ENCODE measurements at places on chromosomes 1 and 21.

DNA sequence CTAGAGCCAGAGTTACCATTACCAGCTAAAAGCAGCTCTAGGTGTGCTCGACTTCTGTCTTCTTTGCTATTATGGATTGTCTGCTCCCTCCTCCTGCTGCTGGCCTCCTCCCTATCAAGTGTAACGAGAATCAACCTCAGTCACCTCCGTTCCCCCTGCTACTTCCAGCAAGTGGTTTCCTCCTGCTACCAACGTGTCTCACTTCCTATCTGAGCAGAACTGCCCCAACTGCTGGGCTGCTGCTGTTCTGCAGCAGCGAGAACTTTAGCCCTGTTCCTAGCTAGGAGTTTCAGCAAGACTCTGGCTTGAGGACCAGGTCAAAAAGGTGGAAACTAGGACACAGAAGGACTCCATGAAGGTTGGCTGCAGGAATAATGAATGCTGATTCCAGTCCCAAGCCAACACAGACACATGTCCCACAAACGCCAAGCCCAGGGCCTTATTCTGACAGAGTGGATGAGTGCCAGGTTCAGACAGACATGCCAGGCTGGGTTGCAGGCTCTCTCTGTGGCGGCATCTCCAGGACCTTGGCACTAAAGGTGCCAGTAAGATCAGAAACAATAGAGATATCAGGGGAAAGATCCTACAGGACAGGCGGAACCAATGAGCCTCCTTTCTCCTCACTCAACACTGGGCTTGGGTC, 46.9 kb downstream of the CD34 start:
- DNase-seq, result no peak

- DNase-seq, result no peak
These were observed 33.5 kb upstream of the ABCD3 start for GRCh38 chr1:94384485-94385265.

- DNase-seq, result no peak
These were observed 319.0 kb downstream of the HHAT start for GRCh38 chr1:210647406-210648333.

DNA sequence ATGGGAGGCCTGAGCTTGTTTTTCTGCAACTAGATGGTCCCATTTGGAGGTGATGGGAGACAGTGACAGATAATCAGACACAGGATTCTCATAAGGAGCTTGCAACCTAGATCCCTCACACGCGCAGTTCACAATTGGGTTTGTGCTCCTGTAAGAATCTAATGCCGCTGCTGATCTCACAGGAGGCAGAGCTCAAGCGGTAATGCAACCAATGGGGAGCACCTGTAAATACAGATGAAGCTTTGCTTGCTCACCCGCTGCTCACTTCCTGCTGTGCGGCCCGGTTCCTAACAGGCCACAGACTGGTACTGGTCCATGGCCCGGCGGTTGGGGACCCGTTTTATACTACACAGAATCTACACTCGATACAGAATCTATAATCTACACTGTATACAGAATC, 52.6 kb upstream of the B3GALNT2 start:
- no peak for DNase-seq

- no peak for DNase-seq
These were observed 14.3 kb downstream of the SAMSN1 start for GRCh38 chr21:14531757-14532316.

DNA sequence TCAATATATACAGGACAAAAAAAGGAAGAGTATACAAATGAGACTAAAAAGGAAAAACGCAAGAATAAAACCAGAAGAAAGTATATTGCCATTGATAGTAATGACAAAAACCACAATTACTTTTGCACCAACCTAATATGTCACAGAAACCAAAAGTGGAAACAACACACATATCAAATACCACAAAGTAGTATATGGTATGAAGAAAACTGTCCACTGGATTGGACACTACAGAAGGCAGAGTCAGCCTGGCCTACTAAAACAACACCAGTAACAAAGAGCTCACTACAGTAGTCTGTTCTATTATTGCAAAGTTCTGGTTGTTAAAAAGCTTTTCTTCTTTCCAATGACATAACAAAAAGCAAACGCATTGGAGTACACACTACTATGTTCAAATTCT, 17.7 kb downstream of the TESK2 start:
- no peak for DNase-seq

GRCh38 chr1:19980314-19980713, 896 bp upstream of the PLA2G2A start:
- DNase-seq, result no peak

DNA sequence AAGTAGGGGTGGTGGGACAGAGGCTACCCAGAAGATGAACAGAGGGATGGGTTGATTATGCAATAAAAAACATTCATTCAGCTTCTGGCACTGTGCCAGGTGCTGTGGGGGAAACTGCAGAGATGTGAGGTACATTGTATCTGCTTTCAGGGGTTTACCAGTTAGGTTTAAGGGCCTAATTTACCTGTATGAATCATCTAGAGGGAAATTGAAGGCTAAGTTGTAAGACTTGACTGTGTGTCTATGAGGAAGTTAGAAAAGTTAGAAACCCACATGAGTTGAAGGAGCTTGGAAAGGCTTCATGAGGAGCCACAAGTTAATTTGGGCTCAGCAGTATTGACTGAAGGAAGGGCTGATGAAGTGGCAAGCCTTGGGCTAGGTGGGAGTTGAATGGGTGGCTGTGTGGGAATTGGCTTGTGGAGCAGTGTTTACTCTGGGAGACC, 36.7 kb upstream of the APOBEC4 start:
- no peak for DNase-seq

- no peak for DNase-seq
These were observed 773 bp downstream of the CHD1L start for GRCh38 chr1:147243228-147243685.

- DNase-seq, result no peak
These were observed 68.8 kb upstream of the RGS1 start for GRCh38 chr1:192506741-192507155.

GRCh38 chr1:27027575-27028250, 15.1 kb upstream of the TENT5B start:
- no peak for DNase-seq

DNA sequence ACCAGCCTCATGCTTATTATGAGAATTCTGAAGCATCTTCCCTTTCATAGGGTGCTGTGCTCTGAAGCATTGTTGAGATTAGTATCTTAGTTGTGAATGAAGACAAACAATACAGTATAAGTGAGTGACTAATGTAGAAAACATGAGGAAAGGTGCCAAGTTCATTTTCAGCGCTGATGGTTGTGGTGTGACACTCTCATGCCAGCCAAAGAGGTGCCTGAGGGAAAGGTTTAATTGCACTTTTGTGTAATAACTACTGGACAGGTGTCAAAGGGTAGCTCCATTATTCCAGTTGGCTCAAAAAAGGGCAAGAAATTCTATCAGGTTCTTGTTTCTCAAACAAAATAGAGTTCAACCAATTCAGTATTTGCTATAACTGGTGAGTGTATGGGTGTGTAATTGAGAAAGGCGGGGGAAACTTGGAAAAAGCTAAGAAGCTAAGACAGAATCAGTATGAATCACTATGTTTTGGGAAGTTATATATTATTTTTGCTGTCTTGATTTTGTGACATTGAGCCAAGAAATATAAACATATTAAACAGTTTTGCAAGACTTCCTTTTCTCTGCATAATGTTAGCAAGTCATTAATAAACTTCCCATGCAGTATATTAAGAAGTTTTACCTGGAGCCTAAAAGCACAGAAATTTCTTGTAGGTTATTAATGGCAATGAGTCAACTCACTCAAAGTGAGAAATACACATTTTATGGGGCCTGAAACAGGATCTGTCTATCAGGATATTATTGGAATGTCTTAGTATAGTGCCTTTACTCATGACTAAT, 31.8 kb downstream of the KCNK2 start:
- DNase-seq, result no peak

- peak; percentile 25 for DNase-seq
These were observed 10.8 kb downstream of the THEM4 start for GRCh38 chr1:151898519-151898991.

- no peak for DNase-seq
These were observed 38.8 kb upstream of the RASAL2 start for GRCh38 chr1:178055093-178055492.

GRCh38 chr21:41059871-41060270, 108.1 kb upstream of the BACE2 start:
- DNase-seq, result no peak

DNA sequence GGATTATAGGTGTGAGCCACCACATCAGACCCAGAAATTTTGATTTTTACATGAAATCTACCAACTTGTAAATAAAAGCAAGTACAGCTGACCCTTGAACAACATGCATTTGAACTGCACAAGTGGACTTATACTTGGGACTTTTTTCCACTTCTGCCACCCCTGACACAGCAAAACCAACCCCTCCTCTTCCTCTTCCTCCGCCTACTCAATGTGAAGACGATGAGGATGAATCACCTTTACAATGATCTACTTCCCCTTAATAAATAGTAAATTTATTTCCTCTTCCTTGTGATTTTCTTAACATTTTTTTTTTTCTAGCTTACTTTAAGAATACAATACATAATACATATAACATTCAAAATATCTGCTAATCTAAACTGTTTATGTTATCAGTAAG, 17.5 kb upstream of the YRDC start:
- no peak for DNase-seq

- no peak for DNase-seq
These were observed 11.0 kb downstream of the NHLH2 start for GRCh38 chr1:115829947-115830346.

- no peak for DNase-seq
These were observed 60.4 kb upstream of the C1orf53 start for GRCh38 chr1:197841883-197842553.

- no peak for DNase-seq
These were observed 3.3 kb downstream of the KPNA6 start for GRCh38 chr1:32111040-32111623.

DNA sequence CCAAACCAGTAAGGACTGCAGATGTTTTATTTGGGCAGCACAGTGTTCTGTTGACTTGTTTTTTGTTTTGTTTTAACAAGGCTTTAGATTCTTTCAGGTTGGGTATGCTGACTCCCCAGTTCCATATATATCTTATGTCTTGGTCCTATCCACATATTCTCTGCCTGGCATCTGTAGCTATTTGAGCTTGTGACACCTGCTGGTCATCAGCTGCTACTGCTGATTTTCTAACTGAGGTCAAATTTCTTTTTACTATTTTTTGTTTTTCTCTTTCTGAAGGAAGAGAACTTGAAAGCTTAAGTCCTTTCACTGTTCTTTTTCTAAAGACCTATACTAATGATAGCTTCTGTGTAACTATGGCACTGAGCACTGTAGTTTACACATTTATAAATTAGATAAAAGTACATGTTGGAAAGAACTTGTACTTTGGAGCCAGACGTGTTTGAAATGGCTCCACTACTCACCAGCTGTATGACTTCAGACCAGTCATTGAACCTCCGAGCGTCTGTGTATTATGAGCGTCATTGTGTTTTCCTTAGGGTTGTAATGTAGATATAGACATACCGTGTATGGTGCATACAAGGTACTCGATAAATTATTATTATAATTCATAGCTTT, 109.4 kb downstream of the NRDC start:
- no peak for DNase-seq

DNA sequence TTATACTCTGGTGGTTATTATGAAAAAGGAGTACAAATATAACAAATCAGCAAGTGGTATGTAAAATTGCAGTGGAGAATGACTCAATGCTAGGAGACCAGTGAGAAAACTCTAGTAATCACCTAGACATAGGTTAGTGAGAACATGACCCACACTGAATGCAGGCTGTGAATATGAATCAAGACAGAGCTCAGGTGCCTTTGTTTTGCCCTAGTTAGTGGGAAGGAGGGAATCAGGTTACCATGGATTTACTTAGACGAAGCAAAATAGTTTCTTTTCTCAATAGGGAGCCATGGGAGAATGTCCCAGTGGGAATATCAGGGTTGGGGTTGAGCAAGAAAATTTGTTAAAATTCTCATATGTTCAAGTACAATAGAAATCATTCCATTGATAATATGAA, 10.6 kb upstream of the GCLM start:
- no peak for DNase-seq

GRCh38 chr21:27021801-27022200, 54.9 kb upstream of the ADAMTS5 start:
- DNase-seq, result no peak

- DNase-seq, result no peak
These were observed 918.2 kb upstream of the ADGRL2 start for GRCh38 chr1:80882553-80882952.

- DNase-seq, result peak; percentile 10
These were observed 36.7 kb downstream of the ZNF695 start for GRCh38 chr1:246971090-246971721.

- no peak for DNase-seq
These were observed 109.0 kb downstream of the VPS13D start for GRCh38 chr1:12338823-12339222.

GRCh38 chr1:32338637-32339145, 2.7 kb upstream of the MARCKSL1 start:
- DNase-seq, result no peak

DNA sequence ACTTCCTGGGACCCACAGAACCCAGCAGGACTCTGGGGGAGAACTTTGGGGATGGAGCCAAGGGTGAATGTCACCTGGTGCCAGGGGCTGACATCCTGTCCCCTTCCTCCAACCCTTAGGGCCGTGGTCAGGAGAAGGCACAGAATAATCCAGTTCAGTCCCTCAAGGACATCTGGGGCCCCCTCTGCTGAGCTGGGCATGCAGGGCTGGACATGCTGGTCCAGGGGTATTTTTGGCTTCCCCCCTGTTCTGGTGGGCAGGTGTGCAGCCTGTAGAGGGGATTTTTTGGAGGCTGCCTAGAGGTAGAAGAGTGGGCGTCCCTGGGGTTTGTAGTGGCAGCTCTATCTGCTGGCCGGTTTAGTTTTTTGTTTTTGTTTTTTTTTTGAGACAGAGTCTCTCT, 3.4 kb upstream of the CROCC start:
- no peak for DNase-seq

DNA sequence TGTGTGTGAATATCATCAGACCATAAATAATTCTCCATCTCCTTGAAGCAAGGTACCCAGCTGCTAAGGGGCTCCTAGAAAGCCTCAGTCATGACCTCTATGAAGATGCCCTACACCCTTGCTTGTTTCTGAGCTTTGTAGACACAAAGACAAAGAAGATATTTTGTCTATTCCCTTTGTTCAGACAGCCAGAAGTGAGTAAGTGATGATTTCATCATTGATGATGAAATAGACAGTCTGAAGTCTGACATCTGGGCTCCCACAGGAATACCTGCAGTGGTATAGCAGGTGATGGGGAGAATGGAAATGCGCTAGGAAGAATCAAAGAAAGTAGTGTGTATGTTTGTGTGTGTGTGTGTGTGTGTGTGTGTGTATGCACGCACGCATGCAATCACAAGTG, 82.2 kb upstream of the DPT start:
- no peak for DNase-seq
